Ovary (tissue), 10 donors: ENCODE measurements at places on chromosomes 11 and 22. TPM values are rescaled to one million over a fixed set of nuclear protein-coding genes. Genes with fewer than 3 reads are reported as not detected.

DNA sequence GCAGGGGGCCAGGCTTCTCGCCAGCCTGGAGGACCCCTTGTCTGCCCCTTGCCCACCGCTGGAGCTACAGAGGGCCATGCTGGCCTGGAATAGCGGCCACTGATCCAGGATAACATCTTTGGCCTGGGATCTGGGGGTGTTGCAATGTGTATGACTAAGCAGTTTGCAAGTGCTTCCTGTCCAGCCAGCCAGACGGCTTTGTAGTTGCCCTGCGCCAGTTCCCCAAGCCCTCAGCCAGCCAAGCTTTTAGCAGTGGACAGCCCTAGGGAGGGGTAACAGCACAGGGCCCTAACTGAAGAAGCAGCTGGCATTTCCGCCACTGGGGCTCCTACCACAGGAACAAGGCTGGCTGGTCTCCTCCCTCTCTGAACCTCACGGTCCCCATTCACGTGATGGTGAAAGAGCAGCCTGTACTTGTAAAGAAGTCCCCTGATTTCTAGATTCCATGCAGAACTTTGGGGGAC is 32.1 kb downstream of the UQCR10 start:
- no peaks in the 10 kb centered on the region for H3K27me3 ChIP-seq
- H3K27ac ChIP-seq, result no peak overlapping the region
- no peaks in the 10 kb centered on the region for H3K4me1 ChIP-seq
- H3K36me3 ChIP-seq, result no peaks in the 10 kb centered on the region
- no peak overlapping the region for H3K4me3 ChIP-seq

GRCh38 chr11:72373163-72373562 is 61.2 kb downstream of the CLPB start:
- no peak overlapping the region for H3K4me3 ChIP-seq
- no peaks in the 10 kb centered on the region for H3K27me3 ChIP-seq
- H3K4me1 ChIP-seq, result peaks cover 3% of the 10 kb centered on the region
- H3K27ac ChIP-seq, result no peak overlapping the region
- H3K36me3 ChIP-seq, result no peaks in the 10 kb centered on the region
- DNase-seq, result no peak

- H3K27me3 ChIP-seq, result no peaks in the 10 kb centered on the region
- H3K27ac ChIP-seq, result no peak overlapping the region
- H3K4me3 ChIP-seq, result no peak overlapping the region
- no peak for DNase-seq
- peaks cover 5% of the 10 kb centered on the region for H3K4me1 ChIP-seq
- H3K36me3 ChIP-seq, result no peaks in the 10 kb centered on the region
Observed at GRCh38 chr22:27772081-27772983, 29.2 kb downstream of the MN1 start.

DNA sequence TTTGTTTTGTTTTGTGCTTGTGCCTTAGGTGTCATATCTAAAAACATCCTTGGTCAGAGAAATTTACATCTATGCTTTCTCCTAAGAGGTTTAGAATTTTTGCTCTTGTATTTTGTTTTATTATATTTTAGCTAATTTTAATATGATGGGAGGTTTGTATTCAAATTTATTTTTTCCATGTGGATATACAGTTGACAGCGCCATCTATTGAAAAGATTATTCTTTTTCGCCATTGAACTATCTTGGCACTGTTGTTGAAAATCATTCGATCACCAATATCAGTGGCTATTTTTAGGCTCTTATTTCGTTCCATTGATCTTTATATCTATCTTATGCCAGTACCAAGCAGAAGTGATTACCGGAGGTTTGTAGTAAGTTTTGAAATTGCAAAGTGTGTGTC is 510.3 kb downstream of the BRD1 start:
- no peak for DNase-seq
- no peak overlapping the region for H3K27ac ChIP-seq
- no peaks in the 10 kb centered on the region for H3K36me3 ChIP-seq
- no peaks in the 10 kb centered on the region for H3K4me1 ChIP-seq

- H3K4me1 ChIP-seq, result no peaks in the 10 kb centered on the region
- H3K4me3 ChIP-seq, result no peak overlapping the region
- H3K27ac ChIP-seq, result no peak overlapping the region
- H3K27me3 ChIP-seq, result no peaks in the 10 kb centered on the region
- H3K36me3 ChIP-seq, result no peaks in the 10 kb centered on the region
Observed at GRCh38 chr11:70732023-70732880, 333.9 kb downstream of the CTTN start.

GRCh38 chr11:128465531-128465930 is 121.8 kb downstream of the ETS1 start:
- H3K36me3 ChIP-seq, result no peaks in the 10 kb centered on the region
- H3K4me3 ChIP-seq, result no peak overlapping the region
- DNase-seq, result no peak
- no peaks in the 10 kb centered on the region for H3K27me3 ChIP-seq

DNA sequence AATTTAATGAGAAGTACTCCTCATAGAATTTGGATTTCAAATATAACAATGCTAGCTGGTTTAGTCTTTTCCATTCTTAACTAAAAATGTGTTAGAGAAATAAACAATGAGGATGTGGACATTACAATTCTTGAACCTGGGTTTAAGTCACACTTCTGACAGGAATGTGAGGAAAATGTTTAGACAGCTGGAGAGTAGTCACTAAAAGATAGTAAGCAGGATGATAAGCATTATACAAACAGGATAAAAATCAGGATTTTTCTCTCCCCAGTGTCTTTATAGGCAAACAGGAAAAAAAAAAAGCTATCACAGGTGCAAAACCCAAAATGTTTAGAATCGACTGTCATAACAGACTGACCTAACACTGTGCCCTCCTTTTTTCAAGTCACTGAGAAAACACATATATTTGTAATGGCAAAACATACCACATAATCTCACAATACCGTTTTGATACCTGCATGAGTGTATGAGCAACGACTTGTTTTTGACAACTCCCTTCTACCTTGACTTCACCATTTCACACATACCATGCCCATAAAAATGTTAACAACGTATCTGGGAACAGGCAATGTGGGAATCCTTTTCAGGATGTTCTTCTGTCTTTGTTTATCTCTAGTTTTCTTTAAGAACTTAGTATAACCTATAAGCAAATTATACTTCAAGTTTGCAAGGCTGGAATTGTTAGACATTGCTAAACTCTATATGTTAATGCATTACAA is 242.0 kb downstream of the SBF2 start:
- no peak overlapping the region for H3K27ac ChIP-seq
- no peaks in the 10 kb centered on the region for H3K27me3 ChIP-seq
- H3K36me3 ChIP-seq, result no peaks in the 10 kb centered on the region
- H3K4me1 ChIP-seq, result peaks cover 5% of the 10 kb centered on the region
- no peak overlapping the region for H3K4me3 ChIP-seq

- no peaks in the 10 kb centered on the region for H3K36me3 ChIP-seq
- H3K27me3 ChIP-seq, result no peaks in the 10 kb centered on the region
- H3K4me3 ChIP-seq, result no peak overlapping the region
Observed at GRCh38 chr11:131737357-131737756, 366.9 kb downstream of the NTM start.

DNA sequence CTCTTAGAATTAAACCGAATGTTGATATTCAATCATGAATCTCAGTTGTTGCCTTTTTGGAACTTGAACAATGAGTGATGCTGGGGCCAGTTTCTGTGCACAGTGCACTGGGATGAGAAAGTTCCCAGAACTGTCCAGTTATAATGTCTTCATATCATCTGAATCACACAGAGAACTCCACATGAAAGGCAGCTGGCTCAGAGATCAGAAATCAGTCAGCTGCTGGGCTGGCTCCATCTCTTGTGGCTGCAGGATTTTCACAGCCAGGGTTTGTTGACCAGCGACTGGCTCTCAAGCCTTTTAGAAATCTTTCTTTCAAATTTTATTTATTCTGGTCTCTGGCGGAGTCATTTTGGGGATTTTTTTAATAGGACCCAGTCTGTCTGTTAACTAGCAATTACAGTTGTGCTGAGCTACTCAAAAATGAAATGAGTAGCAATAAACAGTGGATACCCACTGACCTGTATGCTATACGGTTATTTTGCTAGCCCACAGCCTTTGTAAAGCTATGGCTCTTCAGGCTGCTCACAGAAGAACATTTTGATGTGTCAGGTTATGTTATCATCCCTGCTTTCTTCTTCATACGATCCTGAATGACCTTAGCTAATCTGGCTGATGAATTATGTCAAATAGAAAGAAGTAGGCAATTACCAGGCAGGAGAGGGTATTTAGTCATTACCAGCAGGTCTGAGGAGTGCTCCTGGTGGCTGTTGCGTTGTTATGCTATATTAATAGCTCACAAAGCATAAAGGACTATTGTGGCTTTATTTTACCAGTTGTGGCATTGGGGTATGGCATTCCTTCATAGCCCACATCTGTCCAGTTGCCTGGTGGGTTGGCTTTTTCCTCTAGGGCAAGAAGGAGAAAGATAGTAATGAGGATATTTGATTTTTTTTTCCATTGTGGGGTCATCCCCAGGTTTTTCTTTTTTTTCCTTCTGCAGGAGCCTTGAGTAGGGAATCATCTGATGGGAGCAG is 3.6 kb downstream of the FAT3 start:
- H3K4me1 ChIP-seq, result no peaks in the 10 kb centered on the region
- no peak overlapping the region for H3K27ac ChIP-seq
- no peaks in the 10 kb centered on the region for H3K27me3 ChIP-seq
- no peak for DNase-seq
- no peaks in the 10 kb centered on the region for H3K36me3 ChIP-seq
- H3K4me3 ChIP-seq, result no peak overlapping the region

- no peaks in the 10 kb centered on the region for H3K36me3 ChIP-seq
- no peak overlapping the region for H3K27ac ChIP-seq
- H3K27me3 ChIP-seq, result no peaks in the 10 kb centered on the region
- H3K4me3 ChIP-seq, result no peak overlapping the region
- no peak for DNase-seq
- H3K4me1 ChIP-seq, result peaks cover 9% of the 10 kb centered on the region
Observed at GRCh38 chr22:27113211-27113635, 455.8 kb downstream of the MIAT start.

DNA sequence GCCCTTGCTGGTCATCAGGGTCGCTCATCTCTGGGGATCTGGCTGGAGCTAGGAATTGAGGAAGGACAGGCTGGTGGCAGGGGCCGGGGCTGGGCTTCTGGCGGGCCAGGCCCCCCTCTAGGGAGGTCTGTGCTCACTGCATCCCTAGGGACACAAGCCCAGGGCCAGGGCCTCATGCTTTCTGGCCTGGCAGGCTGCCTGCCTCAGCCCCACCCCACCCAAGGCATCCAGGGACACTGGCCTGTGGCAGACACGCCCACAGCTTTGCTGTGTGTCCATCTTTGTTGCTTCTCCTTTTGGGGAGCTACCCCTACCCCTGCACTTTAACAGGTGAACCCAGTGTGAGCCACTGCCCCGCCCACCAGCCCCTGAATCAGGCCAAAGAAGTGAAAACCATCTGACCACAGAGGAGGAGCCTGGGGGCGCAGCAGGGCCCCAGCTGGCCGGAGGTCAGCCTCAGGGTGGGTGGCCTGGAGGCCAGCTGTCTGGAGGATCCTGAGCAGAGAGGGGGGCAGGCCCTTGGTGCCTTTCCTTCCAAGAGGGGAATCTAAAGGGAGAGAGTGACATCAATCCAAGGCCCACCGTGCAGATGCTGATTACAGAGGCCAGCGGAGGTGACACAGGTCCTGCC is 26.8 kb upstream of the CELSR1 start:
- H3K36me3 ChIP-seq, result no peaks in the 10 kb centered on the region
- no peak for DNase-seq
- H3K4me3 ChIP-seq, result no peak overlapping the region
- H3K27me3 ChIP-seq, result no peaks in the 10 kb centered on the region
- no peak overlapping the region for H3K27ac ChIP-seq

- no peak overlapping the region for H3K4me3 ChIP-seq
- no peaks in the 10 kb centered on the region for H3K4me1 ChIP-seq
- no peak overlapping the region for H3K27ac ChIP-seq
- H3K36me3 ChIP-seq, result no peaks in the 10 kb centered on the region
Observed at GRCh38 chr22:49540913-49541692, 286.6 kb downstream of the BRD1 start.

DNA sequence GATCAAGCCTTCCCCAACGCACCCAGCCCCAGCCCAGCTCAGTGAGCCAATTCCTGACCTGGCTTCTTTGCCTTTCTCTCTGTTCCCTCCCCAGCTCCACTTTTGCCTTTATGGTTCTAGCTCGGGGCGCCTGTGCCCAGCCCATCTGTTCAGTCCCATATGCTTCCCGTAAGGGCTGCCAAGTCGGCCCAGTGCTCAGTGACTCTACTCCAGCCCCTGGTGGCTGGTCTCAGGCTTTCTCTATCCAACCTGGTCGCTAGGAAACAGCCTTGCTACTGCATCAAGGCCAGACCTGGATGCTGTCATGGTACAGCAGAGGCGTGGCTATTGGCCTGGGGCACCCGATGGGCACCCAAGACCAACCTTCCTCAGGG is 178.0 kb downstream of the DSCAML1 start:
- H3K36me3 ChIP-seq, result no peaks in the 10 kb centered on the region
- no peak overlapping the region for H3K4me3 ChIP-seq
- no peak for DNase-seq
- no peak overlapping the region for H3K27ac ChIP-seq
- no peaks in the 10 kb centered on the region for H3K27me3 ChIP-seq

GRCh38 chr11:63488789-63489188 is 2.2 kb downstream of the PLAAT5 start:
- no peaks in the 10 kb centered on the region for H3K27me3 ChIP-seq
- no peak for DNase-seq
- H3K4me1 ChIP-seq, result peaks cover 3% of the 10 kb centered on the region
- no peaks in the 10 kb centered on the region for H3K36me3 ChIP-seq

- H3K4me3 ChIP-seq, result no peak overlapping the region
- H3K36me3 ChIP-seq, result no peaks in the 10 kb centered on the region
- peaks cover 1% of the 10 kb centered on the region for H3K4me1 ChIP-seq
Observed at GRCh38 chr11:34075178-34075820, 23.8 kb downstream of the CAPRIN1 start.

GRCh38 chr11:134027671-134028070 is 41.2 kb upstream of the JAM3 start:
- H3K36me3 ChIP-seq, result no peaks in the 10 kb centered on the region
- no peaks in the 10 kb centered on the region for H3K4me1 ChIP-seq
- DNase-seq, result no peak
- H3K27ac ChIP-seq, result no peak overlapping the region

DNA sequence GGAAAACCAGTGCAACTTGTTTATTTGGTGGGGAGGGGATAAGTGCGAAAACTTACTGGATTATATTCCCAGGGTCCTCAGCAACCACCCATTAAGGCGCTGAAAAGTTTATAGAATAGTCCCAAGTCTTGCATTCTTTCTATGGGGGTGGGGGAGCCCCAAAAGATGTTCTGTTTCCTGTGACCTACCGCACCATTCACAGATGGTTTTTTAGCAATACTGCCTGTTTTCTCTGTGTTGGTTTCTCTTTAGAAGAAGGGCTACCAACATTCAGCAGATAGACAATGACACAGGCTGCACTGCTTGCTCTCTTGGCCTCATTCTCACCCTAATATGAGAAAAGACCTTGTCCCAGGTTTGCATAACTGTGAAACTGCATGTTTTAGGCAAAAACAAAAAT is 86.5 kb downstream of the FAM76B start:
- no peak overlapping the region for H3K4me3 ChIP-seq
- no peaks in the 10 kb centered on the region for H3K27me3 ChIP-seq
- H3K4me1 ChIP-seq, result peaks cover 8% of the 10 kb centered on the region
- H3K27ac ChIP-seq, result no peak overlapping the region
- no peaks in the 10 kb centered on the region for H3K36me3 ChIP-seq
- no peak for DNase-seq

The DBX1 gene
- total RNA-seq, result not detected

The CRYBB2 gene
- not detected for total RNA-seq

The OSBP gene
- 42.4 TPM for total RNA-seq

The NCF4 gene
- 4.8 TPM for total RNA-seq

The ANO9 gene
- 1.3 TPM for total RNA-seq

The APLNR gene
- 11.3 TPM for total RNA-seq

The KRTAP5-2 gene
- not detected for total RNA-seq

The DMC1 gene
- 0.95 TPM for total RNA-seq

The PIH1D2 gene
- 0.83 TPM for total RNA-seq

The BUD13 gene
- total RNA-seq, result 14.3 TPM

The OR9G4 gene
- total RNA-seq, result not detected

The MEI1 gene
- total RNA-seq, result 1.9 TPM

The P2RY2 gene
- 1.6 TPM for total RNA-seq
